Stimulated activated CD4-positive, alpha-beta T cell treated with anti-CD3 and anti-CD28 coated beads, TNF-alpha, amount 100 ng/mL, for 1 hour (primary cell): ENCODE measurements at places on chromosomes 7 and 10.

DNA sequence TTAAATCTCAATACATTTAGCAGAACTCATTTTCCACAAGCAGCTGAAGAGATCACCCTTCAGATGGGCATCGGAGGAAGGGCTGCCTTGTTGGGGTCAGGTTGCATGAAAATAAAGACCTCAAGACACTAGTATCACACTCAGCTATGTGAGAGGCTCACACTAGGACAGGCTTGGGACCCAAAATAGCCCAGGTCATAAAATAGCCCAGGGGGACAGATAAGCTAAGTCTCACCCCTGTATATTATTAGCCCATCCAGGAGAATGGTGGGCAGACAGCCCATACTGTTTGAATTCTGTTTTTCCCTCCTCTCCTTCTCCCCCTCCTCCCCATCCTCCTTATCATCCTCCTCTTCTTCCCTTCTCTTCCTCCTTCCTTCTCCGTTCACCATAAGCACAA, 415.1 kb upstream of the C7orf33 start:
- no peak for DNase-seq

DNA sequence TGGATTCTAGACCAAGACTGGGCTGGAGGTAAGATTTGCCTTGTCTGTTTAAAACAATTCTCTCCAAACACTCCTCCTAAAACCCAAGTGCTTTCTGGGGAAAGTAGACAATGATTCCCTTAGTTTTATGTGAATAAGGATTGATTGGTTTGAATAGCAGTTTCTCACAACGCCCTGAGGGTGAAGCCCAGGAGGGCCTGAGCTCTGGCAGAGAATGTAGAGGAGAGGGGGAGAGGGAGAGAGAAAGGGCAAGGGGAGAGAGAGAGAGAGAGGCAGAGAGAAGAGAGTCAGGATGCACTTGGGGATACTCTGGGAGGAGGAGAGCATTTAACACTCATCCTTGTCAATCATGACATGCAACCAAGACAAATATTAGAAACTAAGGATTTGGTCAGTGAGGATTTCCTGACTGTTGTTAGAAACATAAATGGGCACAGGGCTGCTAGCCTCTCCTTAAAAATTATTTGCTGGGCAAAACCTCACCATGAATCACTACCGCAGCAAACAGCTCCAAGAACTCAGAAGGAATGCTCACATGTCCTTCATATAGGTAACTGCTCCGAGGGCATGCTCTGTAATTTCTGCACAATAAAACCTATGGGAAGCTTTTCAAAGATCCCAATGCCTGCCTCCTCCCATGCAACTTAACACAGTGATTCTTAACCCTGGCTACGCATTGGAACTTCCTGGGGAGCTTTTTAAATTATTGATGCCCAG, 55.2 kb upstream of the RAPGEF5 start:
- no peak for DNase-seq

GRCh38 chr10:78449554-78449953, 415.9 kb downstream of the RPS24 start:
- DNase-seq, result no peak

DNA sequence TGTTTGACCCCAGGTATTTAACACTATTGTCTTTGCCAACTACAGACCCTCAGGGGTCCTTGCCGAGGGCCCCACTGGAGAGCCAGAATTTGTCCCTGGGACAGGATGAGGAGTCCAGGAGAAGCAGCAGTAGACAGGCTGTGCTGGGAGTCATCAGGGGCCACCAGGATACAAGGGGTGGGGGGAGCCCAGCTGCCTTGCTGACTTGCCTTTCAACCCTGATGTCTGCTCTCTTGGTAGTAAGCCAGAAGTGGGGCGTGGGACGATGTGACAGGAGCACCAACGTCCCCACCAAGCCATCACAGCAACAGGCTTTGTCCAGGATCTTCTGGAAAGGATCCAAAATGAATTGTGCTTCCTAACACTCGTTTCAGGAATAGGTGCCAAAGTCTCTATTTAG, 62.4 kb upstream of the CDCA7L start:
- no peak for DNase-seq

DNA sequence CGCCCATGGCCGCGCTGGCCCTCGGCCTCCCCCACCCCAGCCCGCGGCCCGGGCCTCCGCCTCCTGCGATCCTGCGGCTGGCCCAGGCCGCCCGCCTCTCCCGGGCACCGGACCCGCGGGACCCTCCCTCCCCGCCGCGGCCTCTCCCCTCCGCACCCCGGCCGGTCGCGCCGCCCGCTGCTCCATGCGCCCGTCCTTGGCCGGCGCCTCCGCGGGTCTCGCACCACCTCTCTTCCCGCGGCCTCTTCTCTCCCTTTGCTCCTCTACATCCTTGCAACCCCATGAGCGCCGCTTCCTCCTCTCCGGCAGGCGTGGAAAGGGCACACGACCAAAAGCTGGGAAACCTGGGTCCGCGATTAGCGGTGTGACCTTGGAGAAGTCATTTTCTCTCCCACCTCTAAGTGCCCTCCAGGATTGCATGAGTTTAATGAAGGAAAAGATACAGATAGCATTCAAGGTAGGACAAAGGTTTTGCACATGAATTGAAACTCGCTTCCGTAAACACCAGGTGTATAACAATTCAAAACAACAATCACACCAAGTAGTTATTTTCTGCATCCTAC, 448 bp upstream of the SRPK2 start:
- peak; percentile 6 for DNase-seq

DNA sequence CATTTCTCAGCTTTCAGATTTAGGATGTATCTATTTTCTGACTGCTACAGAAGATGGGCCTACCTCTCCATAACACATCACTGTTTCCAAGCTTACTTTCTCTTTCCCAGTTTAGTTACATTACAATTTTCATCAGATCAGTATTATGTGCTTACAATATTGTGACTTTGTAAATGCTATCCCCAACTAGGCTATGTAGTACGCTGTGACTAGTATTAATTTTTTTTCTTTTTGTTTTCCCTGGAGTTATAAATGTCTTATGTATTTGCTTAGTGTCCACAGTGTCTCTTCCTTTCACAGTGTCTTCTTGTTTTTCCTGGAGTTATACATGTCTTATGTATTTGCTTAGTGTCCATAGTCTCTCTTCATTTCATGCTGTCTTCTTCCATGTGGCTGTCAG, 188.9 kb downstream of the PTPRN2 start:
- DNase-seq, result no peak

DNA sequence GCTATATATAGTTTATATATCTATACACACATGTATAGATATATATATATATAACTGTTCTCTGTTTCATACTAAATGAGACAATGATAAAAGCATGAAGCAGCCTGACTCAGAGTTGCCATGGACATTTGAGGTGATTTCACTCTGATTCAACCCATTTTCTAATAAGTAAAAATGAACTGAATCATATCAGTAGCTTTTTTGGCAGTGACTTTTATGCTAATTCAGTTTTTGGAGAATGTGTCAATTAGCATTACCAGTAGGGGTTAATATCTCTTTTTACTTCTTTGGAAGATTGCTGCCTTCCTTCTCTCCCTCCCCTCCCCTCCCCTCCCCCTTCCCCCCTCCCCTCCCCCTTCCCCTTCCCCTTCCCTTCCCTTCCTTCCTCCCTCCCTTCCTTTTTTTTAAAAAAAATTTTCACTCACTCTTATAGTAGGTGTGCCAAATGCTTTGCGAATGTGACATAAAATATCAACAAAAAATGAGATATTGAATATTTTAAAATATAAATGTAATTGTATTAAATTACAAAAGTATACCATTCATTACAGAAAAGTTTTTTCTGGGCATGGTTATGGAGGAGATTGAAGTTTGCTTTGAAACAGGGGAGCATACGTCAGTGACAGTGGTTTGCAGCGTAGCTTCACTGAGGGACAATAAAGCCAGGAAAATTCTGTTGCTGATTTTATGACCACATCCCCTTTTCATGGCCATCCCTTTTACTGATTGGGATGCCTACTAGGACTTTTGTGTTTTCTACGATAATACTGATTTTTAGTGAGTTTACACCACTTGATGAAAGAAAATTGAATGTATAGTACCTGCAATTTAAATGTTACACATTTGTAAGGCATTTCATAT, 64.0 kb upstream of the KLF6 start:
- no peak for DNase-seq

DNA sequence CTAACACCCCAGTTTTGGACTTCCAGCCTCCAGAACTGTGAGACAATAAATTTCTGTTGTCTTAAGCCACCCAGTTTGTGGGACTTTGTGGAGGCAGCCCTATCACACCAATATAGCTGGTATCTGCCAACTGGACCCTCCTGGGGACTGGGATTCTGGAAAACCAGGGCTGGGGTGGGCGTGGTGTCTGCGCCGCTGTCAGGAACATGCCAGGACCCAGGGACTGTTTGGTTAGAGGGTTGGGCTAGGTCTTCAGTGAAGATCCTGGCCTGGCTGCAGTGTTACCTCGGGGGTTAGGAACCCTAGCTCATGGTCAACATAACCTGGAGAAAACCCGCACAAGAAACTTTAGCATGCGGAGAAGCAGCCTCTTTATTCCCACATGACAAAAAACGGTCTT, 42.6 kb downstream of the PNLIPRP2 start:
- no peak for DNase-seq

- DNase-seq, result no peak
Measured at GRCh38 chr7:55770778-55771177, 91.8 kb downstream of the SEPTIN14 start.

GRCh38 chr10:72932259-72933015, 22.2 kb downstream of the PLA2G12B start:
- no peak for DNase-seq

- no peak for DNase-seq
Measured at GRCh38 chr7:44618753-44619152, 12.3 kb downstream of the OGDH start.

GRCh38 chr10:32084185-32084851, 28.1 kb upstream of the KIF5B start:
- no peak for DNase-seq

DNA sequence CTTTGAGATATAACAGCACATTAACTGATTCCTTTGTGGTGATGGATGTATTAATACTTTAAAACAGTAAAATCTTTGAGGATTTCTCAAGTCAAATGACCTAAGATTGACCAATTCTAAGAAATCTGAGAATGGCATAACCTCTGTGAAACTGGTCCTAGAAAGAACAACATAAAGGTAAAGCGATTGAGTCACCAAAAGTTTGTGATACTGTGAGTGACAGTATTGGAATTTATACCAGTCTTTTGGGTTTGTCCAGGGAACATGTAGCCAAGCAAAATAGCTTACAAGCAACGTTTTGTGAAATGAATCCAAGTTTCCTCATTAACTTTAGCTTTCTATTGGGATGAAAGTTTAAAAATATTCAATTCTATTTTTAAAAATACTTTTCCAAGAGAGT, 157.4 kb upstream of the TMEM196 start:
- no peak for DNase-seq

DNA sequence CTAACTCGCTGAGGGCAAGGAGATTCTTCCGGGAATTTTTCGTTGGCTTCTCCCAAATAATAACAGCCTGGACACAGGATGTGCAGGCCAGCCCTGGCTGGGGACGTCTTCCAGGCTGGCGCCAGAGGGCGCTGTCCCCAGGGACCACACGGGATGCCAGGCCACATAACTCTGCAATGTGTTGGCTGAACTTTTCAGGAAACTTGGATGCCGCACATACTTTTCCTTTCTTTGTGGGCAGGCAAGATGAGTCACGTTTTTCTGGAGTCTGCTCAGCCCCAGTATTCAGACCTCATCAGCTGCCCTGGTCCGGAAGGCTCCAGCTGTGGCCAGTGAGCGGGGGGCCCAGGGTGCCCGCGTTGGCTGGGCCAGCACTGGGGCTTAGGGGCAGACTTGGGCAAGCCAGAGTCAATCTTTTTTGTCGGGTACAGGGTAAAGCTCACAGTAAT, 122.7 kb downstream of the PRKAG2 start:
- no peak for DNase-seq

GRCh38 chr7:159155410-159155809, 10.7 kb upstream of the VIPR2 start:
- no peak for DNase-seq

DNA sequence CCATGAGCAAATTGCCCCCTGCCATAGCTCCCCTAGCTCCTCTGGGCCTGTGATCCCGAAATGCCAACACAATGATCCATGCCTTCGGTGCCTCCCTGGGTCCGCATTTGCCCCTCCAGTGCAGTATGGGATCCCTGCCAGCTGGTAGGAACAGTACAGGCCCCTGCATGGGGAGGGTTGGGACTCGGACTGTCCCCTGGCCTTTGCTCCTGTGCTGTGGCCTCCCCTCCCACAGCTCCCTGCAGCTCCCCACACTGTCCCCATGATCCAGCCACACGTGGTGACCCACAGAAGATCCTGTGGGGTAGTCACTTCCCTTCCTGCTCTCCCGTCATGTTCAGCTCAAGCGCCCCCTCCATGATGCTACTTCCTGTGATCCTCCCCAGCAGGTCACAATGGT, 140.3 kb downstream of the MAPK8 start:
- no peak for DNase-seq

DNA sequence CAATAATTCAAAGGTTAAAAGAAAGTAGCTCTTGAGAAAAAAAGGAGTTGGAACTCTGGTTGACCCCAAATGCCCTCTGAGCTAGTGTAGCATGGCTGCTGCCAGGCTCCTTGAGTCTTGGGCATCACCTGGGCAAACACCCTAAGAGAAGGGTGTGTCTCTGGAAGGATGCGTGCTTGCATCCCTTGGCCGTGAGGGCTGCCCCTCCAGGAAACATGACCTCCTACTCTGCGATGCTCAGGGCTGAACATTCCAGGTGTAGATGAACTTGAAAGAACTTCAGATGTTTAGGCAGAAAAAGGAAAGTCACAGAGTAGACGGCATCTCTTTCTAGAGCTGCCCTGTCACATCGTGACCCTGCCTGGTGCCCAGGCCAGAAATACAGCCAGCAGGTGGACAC, 189.4 kb upstream of the TCERG1L start:
- DNase-seq, result no peak

DNA sequence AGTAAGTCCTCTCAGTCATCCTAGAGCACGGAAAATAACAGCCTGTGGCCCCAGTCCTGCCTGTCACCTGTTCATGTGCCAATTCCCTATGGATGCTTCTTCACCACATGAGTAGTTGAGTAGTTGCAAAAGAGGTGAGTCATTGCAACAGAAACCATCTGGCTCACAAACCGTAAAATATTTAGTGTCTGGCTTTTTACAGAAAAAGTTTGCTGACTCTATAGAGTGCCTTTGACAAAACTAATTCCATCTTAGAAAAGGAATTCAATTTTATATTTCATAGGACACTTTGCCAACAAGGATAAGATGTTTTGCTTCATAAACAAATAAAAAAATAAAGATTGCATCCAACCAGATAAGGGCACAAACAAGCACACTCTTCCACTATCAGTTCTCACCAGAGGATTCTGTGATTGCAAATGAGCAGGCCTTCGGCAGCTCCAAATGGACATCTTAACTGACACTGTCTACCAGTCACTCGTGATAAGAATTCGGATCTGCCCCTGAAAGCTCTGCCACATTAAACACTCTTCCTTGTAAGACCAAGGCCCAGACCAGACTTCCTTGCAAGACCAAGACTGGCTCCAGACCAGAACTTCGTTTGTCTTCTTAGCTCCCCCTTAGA, 242.7 kb upstream of the SEMA3C start:
- no peak for DNase-seq
